ENCODE measurements at places on chromosomes 7 and 10.

- no peak for DNase-seq
Measured at GRCh38 chr7:50446542-50446960, 3.6 kb downstream of the FIGNL1 start.

- DNase-seq: no peak
Measured at GRCh38 chr10:478471-479245, 210.8 kb downstream of the DIP2C start.

GRCh38 chr7:30652132-30652531, 30.1 kb downstream of the CRHR2 start:
- DNase-seq: no peak

- DNase-seq: no peak
Measured at GRCh38 chr10:132408367-132408781, 11.4 kb downstream of the PWWP2B start.

- DNase-seq: no peak
Measured at GRCh38 chr10:82084904-82085303, 209.9 kb downstream of the NRG3 start.

DNA sequence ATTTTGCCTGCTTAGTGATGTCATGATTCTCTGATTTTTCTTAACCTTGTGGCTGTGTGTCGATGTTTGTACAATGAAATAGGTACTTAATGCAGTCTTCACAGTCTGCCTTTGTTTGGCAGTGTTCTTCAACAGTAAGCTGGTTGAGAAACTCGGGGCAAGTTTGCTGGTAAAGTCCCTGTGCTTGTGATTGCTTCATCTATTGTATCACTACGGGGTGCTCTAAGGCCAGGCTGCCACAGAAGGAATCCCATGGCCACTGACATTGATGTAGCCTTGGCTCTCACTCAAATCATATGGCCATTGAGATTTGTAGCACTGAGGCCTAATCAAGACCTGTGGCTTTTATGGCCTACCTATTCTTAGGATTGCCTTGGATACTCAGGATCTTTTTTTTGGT, 33.5 kb upstream of the PRSS37 start:
- no peak for DNase-seq

DNA sequence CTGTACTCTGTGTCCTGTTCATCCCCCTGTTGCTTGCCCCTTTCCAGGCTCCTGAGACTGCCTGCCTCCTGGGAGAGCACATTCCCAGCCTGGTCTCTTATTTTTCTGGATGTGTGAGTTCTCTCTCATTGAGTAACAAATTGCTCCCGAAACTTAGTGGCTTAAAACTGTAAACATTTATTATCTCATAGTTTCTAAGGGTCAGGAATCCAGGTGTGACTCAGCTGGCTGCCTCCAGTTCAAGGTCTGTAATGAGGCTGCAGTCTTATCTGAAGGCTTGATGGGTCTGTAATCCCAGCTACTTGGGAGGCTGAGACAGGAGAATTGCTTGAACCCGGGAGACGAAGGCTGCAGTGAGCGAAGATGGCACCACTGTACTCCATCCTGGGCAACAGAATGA, 53.6 kb upstream of the PRR15 start:
- DNase-seq: no peak

DNA sequence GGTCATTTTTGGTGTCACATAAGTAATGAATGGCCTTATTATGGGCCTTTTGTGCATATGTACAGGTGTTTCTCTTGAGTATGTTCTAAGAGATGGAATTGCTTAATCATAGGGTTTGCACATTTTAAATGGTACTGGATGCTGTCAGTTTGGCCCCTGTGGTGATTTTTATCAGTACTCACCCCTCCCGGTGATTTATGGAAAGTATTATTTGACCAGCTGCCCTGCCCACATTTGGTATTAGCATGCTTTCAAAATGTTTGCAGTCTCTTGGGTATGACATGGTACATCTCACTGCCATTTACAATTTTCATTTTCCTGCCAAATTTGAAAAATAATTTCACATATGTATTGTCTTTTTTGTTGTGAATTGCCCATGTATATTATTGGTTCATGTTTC, 427.7 kb downstream of the LRMDA start:
- DNase-seq: no peak

GRCh38 chr7:135204341-135204749, 7.0 kb downstream of the WDR91 start:
- DNase-seq: no peak

DNA sequence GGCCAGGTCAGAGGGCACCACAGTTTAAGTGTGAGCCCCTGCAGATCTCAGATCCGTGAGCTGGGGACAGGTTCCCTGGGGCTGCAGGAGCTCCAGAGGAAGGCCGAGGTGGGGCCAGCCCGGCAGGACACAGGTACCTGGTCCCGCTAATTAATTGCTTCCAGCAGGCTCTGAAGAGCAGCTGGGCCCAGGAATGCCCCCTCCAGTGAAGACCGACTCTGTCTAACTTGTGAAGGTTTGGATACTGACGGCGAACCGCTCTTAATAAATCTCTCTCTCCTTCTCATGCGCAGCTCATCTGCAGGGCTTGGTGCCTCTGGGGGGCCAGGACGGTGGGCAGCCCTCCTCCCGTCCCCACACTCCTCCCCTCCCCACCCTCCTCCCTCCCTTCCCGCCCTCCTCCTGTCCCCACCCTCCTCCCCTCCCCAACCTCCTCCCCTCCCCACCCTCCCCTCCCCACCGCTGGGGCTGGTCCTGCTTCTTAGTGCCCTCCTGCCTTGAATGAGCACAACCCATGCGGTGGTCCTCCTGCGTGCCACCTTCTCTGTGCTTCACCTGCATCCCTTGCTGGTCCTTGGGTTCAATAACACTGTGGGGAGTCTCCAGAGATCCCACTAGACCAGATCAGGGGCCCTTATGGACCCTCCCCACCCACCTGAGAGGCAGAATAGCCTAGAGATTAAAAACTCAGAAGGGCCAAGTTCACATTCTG, 38.3 kb downstream of the PDGFA start:
- DNase-seq: no peak

Data from activated CD4-positive, alpha-beta T cell treated with anti-CD3 and anti-CD28 coated beads for 4 hours (primary cell).